ENCODE measurements at places on chromosomes 2 and 18.

DNA sequence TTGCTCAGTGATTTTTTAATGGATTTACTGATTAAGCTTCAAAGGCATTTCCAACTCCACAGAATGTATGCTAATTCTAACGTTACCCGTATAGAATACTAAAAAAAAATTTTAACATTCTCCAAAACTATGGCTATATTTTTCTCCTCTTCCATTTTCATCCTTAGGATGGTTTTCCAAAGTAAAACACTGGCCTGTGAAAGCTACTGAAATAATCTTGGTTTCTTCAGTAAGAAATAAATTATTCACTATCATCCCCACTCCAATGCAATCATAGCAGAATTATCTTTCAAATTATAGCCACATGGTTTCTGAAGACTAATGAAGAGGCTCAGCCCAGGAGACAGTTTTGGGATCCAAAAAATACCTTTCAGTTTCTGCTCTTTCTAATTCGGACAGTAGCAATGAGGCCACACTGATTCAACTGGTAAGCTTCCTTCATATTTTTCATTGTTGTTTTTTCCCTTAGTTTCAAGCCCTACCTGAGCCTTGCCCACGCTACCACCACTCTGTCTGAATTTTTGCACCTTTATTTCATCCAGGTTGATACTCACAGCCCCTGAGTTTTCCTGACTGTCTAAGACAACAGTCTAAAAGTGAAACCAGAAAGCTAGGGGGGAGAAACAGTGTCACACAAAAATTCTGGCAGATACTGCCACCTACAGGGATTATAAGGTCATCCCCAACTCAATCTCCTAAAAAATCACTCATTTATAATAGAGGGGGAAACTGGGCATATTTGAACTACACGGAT, 887.9 kb downstream of the NRXN1 start:
- DNase-seq, result peak; percentile 67

DNA sequence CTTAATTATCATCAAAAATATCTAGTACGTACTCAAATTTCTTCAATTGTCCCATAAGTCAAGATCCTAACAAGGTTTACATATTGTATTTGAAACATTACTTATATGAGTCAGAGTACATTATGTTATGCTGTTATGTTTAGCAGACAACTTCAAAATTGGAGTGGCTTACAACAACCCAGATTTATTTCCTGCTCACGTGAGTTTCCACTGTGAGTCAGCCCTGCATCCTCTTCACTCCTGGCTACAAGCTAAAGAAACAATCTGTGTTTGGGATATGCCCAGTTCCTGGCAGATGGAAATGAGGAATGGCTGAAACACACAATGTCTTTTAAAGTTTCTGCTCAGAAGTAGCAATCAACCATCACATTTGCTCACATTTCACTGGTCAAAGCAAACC, 31.5 kb upstream of the TANC1 start:
- DNase-seq, result peak; percentile 71

GRCh38 chr18:79067611-79068010, 1.6 kb upstream of the ATP9B start:
- DNase-seq, result no peak

- no peak for DNase-seq
Observed at GRCh38 chr2:239154971-239155805, 245.6 kb downstream of the HDAC4 start.

- no peak for DNase-seq
Observed at GRCh38 chr2:26173776-26174482, 1.0 kb downstream of the GAREM2 start.

GRCh38 chr18:9792565-9793245, 84.6 kb downstream of the RAB31 start:
- no peak for DNase-seq

GRCh38 chr2:156334496-156335478, 2.3 kb upstream of the NR4A2 start:
- peak; percentile 85 for DNase-seq

GRCh38 chr18:28522236-28522635, 345.3 kb upstream of the CDH2 start:
- DNase-seq, result no peak

DNA sequence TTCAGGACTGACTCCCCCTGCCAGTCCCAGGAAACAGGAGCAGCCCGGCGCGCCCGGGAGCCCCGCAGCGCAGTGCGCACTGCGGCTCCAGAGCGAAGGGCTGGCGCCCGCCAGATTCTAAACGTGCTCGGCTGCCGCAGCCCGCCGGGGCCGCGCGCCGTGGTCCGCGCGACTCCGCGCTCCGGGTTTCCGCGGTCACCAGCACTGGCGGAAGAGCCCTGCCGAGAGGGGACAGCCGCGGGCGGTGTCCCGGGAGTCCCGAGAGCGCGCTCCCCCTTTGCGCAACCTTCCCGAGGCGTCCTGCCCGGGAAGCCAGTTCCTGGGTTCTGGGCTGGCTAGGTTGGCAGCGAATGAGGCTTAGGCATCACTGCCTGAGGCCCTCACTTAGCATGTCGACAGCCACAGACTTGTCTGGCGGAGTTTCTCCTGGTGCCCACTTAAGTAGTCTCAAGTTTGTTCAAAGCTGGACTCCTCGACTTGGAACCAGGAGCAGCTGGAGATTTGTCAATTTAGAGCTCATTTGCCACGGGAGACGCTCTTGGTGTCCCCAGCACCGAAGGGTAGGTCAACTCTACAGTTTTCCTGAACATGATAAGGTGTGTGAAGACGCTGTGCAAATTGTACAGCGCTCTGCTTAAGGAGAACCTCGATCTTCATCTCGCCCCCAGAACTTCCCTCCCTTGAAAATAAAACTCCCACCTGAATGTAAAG, 1.5 kb upstream of the VSNL1 start:
- peak; percentile 71 for DNase-seq

DNA sequence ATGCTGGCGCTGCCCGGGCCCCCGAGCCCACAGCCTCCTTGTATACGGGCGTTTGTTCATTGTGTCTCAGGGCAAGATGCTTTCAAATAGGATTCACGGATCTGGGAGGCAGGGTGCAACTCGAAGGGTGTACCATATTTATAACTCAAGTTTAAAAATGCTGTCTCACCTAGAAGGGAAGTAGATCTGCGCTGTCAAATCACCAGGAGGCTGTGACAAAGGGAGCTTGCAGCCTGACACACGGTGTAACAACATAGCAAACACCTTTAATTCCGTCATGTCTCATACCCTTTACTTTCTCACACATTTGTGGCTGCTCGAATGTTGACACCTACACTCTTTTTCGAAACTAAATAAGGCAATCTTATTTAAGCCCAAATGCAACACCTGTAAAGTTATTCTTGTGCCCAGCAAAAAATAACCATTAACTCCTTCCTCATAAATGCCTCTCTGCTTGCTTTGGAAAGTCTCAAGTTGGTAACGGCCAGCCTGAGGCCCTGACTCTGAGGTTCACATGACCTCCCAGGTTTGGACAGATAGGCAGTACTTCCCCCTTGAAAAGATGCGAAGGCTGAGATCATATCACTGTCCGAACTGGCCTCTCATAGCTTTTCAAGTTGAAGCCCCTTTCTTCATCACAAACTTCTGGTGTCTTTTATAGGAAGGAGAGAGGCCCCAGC, 11.6 kb downstream of the ZEB2 start:
- no peak for DNase-seq

- peak; percentile 79 for DNase-seq
Observed at GRCh38 chr2:182229297-182229696, 197.5 kb downstream of the PDE1A start.

DNA sequence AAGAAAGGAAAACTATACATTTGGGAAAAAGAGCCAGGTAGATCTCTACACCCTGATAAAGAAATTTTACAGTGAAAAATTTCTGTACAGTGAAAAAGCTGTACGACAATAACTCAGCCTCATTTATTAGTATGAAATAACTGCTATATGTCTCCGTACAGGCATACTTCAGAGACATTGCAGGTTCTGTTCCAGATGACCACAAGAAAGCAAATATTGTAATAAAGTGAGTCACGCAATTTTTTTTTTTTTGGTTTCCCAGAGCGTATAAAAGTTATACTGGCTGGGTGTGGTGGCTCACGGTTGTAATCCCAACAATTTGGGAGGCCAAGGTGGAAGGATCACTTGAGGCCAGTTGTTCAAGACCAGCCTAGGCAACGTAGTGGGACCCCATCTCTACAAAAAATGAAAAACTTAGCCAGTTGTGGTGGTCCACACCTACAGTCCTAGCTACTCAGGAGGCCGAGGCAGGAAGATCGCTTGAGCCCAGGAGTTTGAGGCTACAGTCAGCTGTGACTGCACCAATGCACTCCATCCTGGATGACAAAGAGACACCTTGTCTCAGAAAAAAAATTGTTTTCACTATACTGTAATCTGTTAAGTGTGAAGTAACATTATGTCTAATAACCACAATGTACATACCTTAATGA, 28.2 kb upstream of the AMMECR1L start:
- no peak for DNase-seq

- no peak for DNase-seq
Observed at GRCh38 chr2:240603846-240604245, 17.3 kb downstream of the CAPN10 start.

DNA sequence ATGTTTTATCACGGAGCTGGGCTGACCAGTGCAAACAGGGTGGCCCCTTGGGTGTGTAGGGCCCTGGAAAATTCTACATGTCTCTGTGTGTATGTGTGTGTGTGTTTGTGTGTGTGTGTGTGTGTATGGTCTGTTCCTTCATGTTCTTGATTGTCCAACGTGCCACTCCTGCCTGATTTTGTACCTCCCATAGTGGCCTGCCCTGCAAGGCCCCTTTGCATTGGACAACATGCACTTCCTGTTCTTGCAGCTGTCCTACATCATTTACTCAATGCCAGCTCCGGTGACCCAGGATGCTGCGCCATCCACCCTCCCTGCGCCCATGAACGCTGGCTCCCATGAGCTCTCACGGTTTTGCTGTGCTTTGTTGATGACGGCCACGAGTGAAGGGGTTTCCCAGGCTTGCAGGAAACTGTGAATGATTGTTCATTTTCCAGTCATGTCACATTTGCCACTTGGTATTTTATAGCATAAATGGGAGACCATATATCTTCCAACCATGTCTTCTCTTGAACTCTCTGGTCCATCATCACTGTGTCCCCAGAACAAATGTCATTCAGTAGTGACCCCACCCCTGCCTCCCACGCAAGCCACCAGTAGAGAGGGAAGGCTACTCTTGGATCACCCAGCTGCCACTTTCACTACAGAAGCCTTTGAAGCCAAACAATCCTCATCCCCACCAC, 69.7 kb upstream of the NCK2 start:
- DNase-seq, result no peak
